ENCODE measurements at places on chromosomes 11 and 22.

DNA sequence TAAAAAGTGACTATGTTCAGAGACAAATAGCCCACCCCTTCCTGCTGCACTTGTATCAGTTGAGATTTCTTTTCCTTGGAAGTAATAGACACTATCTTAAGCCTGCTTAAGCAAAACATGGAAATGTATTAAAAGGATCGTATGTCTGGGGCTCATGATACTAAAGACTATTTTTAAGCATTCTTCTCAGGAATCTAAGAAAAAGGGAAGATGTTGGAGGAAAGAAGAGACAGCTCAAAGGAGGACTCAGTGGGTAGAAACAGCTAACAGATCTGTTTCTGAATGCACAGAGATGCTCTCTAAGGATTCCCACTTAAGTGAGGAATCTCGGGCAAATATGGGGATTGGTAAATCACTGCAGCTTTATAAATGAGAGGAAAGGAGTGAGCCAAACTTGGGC, 62.5 kb downstream of the FAM76B start:
- DNase-seq: no peak

DNA sequence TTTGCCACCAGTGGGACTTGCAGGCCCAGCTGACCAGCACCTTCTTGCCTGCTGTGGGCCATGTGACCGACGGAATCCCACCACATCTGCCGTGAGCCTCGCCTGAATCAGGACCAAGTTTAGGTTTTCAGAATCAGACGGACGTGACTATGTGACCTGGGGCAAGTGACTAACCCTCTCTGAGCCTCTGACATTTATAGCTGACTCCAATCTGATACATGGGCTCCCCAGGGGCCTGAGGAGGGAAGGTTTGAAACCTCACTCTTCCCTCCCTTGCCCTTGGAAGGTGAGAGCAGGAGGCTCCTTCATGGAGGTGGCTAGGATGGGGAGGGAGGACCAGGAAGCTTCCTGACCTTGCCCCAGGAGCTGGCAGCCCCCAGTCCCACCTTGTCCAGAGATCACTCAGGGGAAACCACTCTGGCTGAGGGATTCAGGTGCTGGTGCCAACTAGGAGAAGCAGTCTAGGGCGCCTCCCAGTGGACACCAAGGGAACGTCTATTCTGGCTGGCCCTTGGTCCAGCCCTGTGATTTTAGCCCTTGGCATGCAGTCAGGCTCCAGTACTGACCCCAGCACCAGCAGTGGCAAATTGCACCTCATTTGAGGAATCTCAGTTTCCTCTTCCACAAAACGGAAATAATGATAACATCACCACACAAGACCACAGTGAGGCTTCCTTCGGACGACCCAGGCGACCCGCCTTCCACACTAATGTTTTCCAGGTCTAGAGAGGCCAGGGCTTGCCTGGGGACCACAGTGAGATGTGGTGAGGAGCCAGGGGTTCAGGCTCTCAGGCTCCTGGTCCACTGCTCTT, 47.2 kb upstream of the SYT7 start:
- DNase-seq: peak; percentile 28

- no peak for DNase-seq
Measured at GRCh38 chr22:19868773-19869471, 14.2 kb upstream of the GNB1L start.

- DNase-seq: no peak
Measured at GRCh38 chr11:43315966-43316365, 4.2 kb downstream of the API5 start.

DNA sequence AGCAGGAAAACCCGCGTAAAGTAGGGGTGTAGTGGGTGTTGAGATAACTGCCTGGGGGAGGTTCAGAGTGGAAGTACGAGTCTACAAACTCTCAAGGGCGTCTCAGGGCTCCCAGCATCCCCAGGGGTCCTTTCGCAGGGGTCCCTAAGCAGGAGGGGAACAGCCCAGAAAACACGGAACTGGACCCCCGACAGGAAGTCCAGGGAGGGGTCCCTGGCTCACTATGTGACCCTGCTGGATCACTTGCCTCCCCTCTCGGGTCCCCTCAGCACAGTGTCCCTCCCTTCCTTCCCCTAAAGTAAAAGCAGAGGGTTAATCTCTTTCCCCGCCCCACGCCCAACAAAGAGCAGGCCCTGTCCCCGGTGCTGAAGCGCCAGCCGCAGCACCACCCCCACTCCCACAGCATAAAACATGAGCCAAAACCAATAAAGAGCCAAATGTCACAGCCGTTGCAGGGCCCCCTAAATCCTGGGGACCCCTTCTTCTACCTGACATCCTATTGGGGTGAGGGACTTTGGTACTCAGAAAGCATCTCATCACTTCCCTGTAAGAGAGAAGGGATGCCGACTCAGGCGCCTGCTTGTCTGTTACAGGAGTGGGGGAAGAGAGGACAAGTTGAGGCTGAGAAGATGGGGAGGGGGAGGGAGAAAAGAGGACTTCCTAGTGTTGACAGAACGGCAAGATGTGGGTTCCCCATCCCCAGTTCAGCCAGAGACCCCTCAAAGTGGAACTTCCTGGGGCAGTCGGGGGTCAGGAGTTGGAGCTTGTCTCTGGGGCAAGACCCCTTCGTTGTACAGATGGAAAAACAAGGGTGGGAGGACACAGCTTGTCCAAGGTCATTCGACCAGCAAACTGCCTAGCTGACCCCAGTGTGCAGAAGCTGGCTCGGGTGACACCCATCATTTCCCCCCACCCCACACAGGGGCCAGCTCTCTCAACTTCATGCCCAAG, 1.4 kb upstream of the NEFH start:
- DNase-seq: no peak

DNA sequence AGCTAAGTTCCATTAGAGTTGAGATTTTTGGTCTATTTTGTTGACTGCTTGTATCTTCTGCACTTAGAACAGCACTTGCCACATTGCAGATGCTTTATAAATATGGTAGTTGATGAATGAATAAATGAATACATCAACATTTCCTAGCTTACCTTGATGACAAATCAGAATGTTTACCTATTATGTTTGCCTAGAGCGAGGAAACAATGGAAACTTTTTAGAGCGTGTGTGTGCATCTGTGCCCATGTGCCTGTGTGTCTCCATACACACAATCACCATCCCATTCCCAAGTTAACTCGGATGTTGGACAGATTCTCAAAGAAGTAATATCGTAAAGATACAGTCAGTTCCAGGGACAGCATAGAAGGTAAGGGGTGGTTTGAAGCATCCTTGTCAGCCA, 139.1 kb downstream of the DBX1 start:
- DNase-seq: no peak

DNA sequence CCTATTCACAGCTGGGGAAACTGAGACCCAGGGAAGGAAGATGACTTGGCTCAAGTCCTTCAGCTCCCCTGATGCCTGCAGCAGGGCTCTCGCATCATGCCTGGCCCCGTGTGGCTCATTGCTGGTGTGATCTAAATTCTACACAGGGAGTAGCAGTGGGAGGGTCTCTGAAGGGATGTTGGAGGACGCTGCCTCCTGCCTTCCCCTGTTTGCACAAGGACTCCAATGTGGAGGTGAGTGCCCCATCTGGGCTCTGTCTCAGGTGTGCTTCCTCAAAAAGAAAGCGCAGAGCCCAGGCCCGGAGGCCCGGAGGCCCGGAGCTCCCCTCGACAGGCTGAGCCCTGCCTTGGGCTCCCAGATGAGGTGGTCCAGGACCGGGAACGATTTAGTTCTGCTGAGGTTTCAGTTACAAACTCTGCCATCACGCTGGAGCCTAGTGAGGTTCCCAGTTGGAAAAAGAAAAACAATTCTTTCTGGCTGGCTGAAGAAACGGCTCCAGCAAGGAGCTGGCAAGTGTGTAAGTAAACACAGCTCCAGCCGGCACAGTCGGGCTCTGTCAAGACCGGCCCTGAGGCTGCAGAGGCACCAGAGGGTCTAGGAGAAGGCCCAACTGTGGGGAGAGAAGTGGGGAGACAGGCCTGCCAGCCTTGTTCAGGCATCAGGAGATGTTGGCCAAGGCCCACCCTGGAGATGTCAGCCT, 49.8 kb downstream of the NAT10 start:
- no peak for DNase-seq

- DNase-seq: no peak
Measured at GRCh38 chr11:57547854-57548377, 10.5 kb downstream of the SMTNL1 start.

DNA sequence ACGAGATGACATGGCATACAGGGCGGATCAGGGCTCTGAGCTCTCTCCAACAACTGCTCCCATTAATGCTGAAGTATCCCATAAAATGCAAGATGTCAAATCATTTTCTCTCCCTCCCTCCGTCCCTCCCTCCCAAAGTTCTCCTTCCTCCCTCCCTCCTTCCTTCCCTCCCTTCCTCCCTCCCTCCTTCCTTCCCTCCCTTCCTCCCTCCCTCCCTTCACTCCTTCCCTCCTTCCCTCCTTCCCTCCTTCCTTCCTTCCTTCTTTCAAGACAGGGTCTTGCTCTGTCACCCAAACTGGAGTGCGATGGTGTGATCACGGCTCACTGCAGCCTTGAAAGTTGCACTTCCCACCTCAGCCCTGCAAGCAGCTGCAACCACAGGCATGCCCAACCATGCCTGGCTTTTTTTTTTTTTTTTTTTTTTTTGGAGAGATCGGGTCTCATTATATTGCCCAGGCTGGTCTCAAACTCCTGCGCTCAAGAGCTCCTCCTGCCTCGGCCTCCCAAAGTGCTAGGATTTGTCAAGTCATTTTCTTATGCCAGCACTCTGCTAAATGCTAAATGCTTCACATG, 38.2 kb downstream of the TXN2 start:
- no peak for DNase-seq

GRCh38 chr11:107704451-107704850, 7.4 kb downstream of the SLN start:
- no peak for DNase-seq

- no peak for DNase-seq
Measured at GRCh38 chr11:44572884-44573283, 7.4 kb downstream of the CD82 start.

DNA sequence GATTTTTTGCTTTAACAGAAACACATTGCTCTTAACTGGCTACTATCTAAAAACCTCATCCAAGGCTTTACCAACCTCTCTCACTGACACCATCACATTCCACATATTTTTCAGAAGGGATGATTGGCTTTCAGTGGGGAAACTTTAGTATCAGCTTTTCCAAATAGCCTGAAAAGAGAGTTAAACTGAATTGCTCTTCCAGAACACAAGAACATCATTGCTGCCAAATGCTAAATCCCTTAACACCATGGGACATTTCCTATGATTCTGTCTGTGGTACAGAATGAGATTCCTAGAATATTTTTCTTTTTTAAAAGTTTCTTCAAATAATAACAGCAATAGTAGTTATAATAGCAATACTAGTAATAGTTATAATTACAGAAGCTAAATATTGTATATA, 45.4 kb downstream of the SOX6 start:
- no peak for DNase-seq

- no peak for DNase-seq
Measured at GRCh38 chr22:37183432-37184379, 4.3 kb downstream of the C1QTNF6 start.

DNA sequence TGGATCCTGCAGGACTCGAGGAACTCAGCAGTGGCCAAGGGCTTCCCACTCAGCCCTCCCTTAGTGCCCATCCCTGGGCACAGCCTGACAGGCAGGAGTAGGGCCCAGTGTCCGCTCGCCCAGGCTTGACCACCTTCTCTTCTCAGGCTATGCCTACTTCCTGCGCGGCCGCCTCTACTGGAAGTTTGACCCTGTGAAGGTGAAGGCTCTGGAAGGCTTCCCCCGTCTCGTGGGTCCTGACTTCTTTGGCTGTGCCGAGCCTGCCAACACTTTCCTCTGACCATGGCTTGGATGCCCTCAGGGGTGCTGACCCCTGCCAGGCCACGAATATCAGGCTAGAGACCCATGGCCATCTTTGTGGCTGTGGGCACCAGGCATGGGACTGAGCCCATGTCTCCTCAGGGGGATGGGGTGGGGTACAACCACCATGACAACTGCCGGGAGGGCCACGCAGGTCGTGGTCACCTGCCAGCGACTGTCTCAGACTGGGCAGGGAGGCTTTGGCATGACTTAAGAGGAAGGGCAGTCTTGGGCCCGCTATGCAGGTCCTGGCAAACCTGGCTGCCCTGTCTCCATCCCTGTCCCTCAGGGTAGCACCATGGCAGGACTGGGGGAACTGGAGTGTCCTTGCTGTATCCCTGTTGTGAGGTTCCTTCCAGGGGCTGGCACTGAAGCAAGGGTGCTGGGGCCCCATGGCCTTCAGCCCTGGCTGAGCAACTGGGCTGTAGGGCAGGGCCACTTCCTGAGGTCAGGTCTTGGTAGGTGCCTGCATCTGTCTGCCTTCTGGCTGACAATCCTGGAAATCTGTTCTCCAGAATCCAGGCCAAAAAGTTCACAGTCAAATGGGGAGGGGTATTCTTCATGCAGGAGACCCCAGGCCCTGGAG, 3.3 kb upstream of the SMARCB1 start:
- DNase-seq: no peak

DNA sequence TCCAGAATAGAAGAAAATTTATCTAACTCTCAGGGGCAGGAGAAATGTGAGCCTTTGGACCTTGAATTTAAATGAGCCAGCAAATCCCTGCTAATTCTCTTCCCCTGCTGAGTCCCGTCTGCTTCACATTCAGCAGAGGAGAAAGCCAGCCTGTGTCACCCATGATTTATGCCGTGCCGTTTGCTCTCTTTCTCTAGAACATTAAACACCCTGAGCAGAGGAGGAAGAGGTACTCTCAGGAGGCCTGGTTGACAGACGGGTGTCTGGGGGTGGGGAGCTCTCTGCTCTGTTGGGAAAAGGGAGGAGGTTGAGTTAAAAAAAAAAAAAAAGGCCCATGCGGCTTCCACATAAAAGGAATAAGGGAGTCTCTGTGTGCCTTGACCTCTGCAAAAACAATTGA, 11.3 kb upstream of the MTMR3 start:
- DNase-seq: no peak

GRCh38 chr22:19994851-19995610, 21.6 kb downstream of the ARVCF start:
- no peak for DNase-seq

GRCh38 chr11:111975076-111975806, 38.1 kb downstream of the DIXDC1 start:
- no peak for DNase-seq

GRCh38 chr11:117231842-117232091, at the start of gene PCSK7:
PCSK7 (minus strand) TSS chr11:117232073; CDS start chr11:117229844, 2,229 bp downstream.
- DNase-seq: no peak

DNA sequence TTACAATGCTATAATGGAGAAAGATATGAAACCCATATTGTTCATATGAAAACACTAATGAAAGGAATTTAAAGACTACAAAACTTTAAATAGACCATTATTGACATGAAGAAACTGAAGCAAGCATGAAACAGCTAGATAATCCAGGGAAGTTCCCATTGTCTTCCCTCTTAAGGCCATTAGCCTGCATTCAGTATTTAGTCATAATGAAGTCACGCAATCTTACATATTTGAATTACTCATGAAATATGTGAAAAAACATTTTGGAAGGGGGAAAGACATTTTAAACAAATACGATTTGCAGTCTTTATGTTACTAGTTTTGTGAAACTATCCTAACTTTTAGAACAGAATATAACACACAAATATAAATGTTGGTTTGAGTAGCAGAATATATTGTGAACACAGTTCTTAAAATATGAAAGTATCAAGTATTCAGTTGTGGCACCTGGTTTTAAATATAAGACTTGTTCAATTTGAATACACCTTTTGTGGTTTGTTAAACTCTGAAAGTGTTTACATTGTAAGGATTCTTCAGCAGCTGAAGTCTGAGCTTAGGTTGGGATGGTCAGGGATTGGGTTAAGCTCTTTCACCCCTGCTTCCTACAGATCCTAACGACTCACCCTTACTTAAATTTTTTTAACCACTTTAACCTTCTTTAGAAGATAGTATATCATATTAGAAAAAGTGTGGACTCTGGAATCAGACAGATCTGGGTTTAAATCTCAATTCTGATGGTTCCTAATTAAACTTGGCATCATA, 500.3 kb upstream of the TENM4 start:
- no peak for DNase-seq

GRCh38 chr11:114031967-114032320, 27.6 kb upstream of the ZBTB16 start:
- DNase-seq: no peak

Data from stimulated activated CD4-positive, alpha-beta T cell treated with anti-CD3 and anti-CD28 coated beads, Interleukin-15, amount 100 ng/mL, for 48 hours (primary cell).